Fibroblast of pulmonary artery (primary cell): ENCODE measurements at places on chromosomes 4 and X.

DNA sequence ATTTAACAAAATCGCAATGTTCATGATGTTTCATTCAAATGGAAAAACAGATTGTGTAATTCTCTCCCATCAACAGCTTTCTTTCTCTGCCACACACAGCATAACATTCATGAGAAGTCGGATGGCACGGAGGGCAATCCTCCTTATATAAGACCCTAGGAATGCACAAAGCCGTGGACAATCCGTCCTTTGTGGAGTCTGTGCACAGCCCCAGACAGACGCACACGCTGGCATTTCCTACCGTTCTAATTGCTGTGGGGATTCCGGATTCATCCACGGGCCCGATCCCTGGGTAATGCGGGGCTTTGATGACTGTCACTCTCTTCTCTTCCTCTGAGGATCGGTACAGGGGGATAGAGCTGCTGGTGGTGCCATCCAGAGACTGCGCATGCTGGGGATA lies 121.9 kb upstream of the PDLIM3 start:
- DNase-seq, result peak; percentile 4

GRCh38 chrX:3379111-3379510 lies 32.7 kb upstream of the MXRA5 start:
- DNase-seq, result no peak

- peak; percentile 60 for DNase-seq
Observed at GRCh38 chrX:130224810-130225209, 43.9 kb downstream of the ZNF280C start.

DNA sequence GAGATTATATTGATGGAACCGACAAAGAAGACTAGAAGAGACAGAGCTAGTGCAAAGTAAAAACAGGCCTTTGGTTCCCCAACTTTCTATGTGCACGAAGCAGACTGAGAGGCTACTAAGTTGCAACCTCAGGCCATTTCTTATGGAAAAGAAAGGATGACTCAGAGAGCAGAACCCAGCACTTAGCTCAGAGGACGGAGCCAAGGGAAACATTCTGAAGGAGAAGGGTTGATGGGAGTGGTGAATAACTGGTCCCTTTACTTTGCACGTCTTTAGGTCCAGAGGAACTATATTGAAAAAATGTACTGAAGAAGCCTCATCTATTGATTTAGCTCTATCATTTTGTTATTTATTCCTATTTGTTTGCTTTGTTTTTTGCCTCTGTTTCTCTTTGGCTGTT lies 182.1 kb downstream of the CPE start:
- peak; percentile 31 for DNase-seq

- no peak for DNase-seq
Observed at GRCh38 chr4:183831683-183832082, 73.4 kb upstream of the STOX2 start.

GRCh38 chr4:181656748-181657147 lies 586.5 kb upstream of the TENM3 start:
- no peak for DNase-seq

GRCh38 chr4:81594490-81595159 lies 122.9 kb upstream of the RASGEF1B start:
- no peak for DNase-seq

DNA sequence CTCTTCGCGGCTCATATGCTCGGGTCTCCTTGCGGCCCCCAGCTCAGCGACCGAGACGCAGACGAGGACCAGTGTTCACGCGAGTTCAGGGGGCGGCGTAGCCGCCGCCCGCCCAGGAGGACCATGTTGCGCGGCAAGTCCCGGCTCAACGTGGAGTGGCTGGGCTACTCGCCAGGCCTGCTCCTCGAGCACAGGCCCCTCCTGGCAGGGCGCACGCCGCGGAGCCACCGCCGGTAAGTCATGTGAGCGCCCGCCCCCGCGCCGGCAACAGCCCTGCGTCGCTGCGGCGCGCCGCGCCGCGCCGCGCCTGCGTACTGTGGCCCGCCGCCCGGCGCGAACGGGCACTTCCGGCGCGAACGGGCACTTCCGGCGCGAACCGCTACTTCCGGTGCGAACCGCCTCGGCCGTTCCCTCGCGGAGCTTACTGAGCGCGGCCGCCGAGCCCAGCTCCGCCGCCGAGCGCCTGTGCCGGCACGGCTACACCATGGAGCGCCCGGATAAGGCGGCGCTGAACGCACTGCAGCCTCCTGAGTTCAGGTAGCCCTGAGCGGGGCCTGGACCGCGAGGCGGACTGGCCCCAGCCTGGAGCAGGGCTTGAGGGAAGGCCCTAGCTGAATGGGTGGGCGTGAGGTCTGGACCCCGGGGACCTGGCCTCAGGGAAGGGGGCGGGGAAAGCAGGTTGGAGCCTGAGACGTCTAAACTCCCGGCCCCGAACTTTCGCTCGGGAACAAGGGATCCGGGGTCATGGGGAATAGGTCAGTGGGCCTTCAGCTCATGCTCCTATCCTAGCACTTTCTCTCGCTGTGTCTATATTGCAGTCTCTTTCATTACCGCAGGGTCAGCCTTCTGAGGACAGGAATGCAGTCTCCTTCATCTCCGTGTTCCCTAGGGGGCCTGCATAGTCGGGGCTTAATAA lies at the start of gene VMA21:
VMA21 (plus strand) TSS at position 382 of the 916 bp plus-strand sequence; CDS start at position 485, 103 bp downstream.
- peak; percentile 87 for DNase-seq

GRCh38 chr4:11376146-11376545 lies 52.5 kb downstream of the HS3ST1 start:
- DNase-seq, result no peak

- no peak for DNase-seq
Observed at GRCh38 chr4:114040319-114041116, 61.1 kb upstream of the ARSJ start.

DNA sequence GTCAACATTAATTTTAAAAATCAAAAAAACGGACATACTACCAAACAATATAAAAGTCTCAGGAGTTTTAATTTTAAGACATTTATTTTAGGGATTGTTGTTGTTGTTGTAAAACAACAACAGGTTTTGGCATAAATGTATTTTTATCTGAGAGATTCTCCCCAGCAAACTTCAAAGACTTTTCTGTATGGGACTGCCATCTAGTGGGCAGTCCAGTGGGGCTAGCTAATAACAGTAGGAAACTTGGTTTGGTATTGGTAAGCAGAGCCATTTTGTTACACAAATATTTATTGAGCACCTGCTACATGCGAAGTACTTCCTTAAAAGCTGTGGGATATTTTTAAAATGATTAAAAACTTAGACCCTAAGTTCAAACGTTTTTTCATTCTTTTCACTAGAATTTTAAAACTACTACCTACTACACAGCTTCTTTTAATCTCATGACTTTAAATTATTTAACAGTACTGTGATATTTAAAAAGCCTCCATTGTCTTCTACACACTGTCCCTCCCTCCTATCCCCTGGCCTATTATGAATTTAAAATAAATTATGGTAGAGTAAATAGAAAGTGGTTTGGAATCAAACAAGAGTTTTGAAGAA lies 1028.4 kb upstream of the INTU start:
- peak; percentile 63 for DNase-seq

DNA sequence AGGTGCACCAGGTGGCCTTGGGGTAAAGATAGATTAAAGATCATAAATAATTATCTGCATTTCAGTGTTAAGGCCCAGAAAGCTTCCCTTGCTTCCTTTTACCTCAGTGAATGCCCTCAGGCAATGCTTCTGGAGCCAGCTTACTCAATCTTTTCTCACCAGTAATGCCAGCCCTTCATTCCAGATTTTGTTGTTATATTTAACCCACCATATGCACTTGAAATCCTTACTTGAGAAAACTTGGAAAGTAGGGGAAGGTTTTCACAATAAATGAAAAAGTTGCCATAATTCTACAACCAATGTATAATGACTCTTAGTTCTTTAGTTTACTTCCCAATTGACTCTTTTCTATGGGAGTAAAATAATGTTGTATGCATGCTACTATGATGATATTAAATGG lies 17.1 kb upstream of the PBDC1 start:
- no peak for DNase-seq

DNA sequence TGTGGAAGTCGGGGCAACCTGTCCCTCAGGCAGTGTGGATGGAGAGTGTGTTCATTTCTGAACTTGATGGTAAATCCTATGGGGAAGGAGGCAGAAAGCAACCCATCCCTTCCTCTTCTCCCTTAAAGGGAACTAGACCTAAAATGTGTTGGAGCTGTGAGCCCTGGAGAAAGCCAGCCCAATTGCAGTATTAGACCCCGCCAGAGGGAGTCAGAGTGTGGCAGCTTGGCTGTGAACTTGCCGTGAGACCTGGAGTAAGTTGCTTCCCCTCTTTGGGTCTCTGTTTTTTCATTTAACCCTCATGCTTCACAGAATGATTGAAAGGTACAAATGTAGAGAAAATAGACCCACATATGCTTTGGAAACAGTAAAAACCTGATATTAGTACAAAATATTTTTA lies 108.7 kb upstream of the PAK3 start:
- DNase-seq, result no peak

- no peak for DNase-seq
Observed at GRCh38 chr4:51909236-51909703, 66.3 kb downstream of the DCUN1D4 start.

GRCh38 chrX:38675856-38676255 lies 114.5 kb downstream of the TSPAN7 start:
- no peak for DNase-seq

DNA sequence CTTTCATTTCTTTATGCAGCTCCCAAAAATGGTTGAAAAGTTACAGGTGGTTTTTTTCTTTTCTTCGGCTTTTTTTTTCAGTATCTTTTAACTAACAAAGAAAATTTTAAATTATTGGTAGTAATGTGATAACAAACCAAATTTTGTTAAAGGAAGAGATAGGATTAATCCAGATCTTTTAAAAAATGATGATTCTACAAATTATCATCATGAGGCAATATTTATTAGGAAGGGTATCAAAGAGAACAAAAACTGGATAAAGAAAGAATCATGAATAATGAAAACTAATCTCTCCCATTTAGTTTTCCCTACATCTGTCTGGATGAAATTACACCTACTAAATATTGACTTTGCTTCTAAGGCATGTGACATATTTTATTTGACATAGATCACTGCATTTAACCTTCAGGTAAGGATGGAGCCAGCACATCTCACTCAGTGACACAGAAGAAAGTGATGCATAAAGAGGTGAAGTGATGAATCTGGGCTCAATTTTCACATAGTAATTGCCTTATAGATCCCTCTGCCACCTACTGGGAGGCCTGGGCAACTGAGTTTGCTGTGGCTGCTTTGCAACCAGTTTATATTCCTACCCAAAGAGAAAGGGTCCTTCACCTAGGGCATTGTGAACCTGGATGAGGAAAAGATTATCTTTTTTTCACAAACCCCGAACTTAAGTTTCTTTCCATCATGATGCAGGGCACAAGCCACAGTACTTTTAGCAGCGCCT lies 155.6 kb downstream of the HNRNPD start:
- peak; percentile 1 for DNase-seq

DNA sequence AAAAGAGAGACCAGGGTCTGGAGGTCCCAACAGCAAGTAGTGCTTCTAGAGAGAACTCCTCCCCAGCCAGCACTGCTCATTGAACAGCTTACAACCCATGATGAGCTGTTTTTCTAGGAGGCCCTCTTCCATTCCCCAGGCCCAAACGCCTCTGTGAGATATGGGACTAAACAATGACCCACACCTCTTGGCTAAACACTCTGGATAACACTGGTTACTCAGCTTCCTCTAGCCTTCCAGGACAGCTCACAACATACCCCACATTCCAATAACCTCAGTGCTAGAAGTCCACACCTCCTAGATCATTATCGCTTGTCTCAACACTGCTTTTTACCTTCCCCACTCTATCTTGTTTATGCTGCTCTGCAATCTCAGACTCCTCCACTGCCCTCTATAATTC lies 35.4 kb upstream of the PGRMC2 start:
- peak; percentile 77 for DNase-seq

- DNase-seq, result no peak
Observed at GRCh38 chrX:85620466-85620865, 241.0 kb upstream of the POF1B start.

DNA sequence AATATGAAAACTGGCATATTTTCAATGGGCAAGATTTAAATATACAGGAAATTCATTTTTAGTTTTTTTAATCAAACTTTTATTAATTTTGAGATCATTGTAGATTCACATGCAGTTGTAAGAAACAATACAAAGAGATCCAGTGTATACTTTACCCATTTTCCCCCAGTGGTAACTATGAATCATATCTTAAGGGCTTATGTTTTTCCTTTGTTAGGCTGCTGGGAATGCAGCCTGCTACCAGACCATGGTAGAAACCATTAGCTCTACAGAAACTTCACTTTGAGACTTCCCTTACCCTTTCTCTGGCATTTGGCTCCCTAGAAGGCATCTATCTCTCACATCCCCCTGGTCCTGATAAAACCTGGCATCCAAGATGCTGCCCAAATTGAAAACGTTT lies 147.6 kb upstream of the EOLA2 start:
- peak; percentile 52 for DNase-seq

DNA sequence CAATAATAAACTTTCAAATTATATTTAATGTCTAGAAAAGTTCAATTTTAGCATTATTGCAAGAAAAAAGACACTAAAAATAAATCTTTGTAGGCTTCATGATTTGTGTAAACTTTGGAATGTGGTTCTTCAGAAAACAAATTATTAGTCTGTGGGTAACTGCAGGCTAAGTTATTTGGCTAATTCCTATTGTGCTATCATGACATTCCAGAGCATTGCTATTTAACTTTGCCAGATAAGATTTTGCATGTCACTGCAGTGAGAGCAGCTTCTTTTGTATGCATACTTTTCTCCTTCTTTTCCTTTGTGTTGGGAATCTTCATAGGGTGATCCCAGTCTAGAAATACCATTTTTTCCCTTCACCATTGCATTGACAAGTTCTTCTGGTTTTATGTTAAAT lies 130.0 kb downstream of the AWAT2 start:
- DNase-seq, result peak; percentile 59

GRCh38 chr4:54746218-54746617 lies 88.5 kb downstream of the KIT start:
- DNase-seq, result no peak

DNA sequence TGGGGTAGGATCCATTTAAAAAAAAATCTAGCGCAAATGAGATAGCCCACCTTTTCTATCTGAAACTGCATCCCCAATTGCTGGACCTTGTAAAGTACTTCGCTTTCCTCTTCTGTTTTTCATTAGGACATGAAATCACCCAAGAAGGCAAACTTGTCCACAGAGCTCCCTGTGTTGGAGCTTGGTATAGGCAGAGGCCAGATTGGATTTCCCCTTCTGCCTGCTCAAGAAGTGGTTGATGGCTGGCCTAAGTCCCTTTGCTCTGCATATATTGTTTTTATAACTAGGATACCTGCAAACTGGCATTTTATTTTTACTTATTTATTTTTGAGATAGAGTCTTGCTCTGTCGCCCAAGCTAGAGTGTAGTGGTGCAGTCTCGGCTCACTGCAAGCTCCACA lies 28.4 kb downstream of the RNF4 start:
- DNase-seq, result no peak

DNA sequence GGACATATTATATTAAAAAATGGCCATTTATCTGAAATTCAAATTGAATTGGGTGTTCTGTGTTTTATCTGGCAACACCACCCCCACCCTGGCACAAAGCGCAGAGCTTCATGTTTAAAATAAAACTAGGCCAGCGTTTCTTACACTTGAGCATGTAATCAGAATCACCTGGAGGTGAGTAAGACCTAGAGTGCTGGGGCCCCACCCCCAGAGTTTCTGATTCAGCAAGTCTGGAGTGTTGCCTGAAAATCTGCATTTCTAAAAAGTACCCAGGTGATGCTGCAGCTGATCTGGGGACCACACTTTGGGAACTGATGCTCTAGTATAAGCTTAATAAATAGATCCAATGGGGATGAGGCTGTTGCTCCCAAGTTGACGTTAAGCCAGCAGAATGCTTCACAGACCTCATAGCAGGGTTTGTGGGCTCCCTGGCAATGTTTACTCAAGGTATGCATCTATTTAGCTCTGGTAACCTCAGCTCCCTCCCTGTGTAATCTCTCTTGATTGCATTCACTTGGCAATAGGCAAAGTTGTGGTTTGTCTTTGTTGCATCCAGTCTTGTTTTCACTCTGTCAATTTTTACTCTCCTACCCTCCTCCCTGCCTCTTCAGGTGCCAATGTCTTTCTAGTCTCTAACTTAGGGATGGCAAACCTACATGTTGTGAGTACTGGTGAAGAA lies 99.8 kb upstream of the TEX13D start:
- DNase-seq, result no peak
